ENCODE measurements at places on chromosomes 12 and 14.
A peak's percentile ranks its signal among the peaks of the same experiment; 100 is the strongest.

GRCh38 chr12:132145334-132145733 is 1.1 kb downstream of the NOC4L start:
- DNase-seq = no peak

DNA sequence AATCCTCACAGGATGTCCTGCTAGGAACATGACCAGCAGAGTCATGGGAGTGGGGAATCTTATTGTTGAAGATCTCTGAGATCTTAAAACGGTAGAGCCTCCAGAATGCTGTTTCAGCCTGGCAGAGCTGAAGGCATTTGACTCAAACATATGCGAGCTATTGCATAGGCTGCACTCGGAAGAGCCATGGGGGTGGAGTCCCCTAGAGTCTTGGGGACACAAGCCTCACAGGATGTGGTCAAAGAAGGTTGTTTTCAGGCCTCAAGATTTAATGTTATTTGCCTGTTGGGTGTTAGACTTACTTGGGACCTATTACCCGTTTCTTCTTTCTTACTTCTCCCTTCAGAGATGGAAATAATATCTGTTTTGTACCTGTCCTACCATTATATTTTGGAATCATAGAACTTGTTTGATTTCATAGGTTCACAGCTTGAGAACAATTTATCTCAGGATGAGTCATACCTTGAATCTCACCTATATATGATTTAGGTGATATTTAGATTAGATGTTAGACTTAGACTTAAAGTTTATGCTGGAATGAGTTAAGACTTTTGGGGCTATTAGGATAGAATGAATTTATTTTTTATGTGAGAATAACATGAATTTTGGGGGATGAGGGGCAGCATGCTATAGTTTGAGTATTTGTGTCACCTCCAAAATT is 172.2 kb upstream of the ATP2B1 start:
- peak; percentile 19 for DNase-seq

GRCh38 chr12:24361877-24362580 is 412.6 kb upstream of the SOX5 start:
- no peak for DNase-seq

DNA sequence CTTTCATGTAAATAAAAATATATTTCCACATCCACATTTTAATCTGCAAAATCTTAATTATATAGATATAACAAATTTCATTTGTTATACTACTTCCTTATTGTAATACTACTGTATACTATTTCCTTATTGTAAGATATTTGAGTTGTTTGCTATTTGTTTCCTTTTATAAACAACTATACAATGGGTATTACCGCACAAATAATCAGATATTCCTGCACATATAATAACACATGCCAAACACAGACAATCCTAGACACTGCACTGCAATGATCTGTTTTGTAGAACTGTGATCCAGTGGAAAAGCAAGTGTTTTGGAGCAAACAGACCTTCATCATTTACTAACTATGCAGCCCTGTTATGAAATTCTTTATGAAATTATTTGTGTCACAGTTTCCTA is 30.5 kb downstream of the PRKD1 start:
- DNase-seq = no peak

DNA sequence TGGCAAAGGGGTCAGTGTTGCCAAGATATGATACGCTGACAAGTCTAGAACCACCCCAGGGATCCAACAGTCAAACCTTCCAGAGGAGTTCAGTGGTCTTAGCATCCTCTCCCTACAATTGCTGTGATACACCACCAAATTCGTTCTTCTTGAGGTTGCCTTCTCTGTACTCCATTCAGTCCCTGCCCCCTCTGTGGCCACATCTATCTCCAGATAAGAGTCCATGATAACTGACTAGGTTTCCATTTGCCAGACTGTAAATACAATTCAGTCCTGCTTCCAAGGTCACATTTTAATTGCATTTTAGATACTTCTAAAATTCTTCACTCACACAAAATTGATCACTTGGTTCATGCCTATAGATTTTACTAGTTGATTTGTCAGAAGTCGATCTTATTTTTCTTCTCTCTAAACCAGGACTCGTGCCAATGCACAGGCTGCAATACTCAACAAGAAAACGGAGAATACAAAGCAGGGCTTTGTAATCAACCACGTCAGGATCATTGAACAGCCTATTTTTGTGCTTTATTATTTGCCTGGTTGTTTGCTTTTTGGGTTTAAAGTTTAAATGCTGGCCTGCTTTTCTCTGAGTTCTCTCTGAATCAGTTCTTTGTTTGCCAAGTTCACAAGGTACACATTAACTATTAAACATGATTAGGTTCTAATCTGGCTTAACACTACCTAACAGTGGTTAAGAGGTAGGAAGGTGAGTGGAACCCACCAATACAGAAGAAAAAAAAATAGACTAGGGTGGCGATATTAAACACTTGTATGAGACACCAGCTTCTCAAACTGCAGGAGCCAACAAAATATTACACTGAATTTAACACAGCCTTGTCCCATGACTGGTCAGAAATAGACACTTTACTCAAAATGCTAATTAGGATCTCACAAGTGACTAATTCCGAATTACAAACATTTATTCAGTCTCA is 5.3 kb upstream of the TSPAN8 start:
- DNase-seq = no peak

DNA sequence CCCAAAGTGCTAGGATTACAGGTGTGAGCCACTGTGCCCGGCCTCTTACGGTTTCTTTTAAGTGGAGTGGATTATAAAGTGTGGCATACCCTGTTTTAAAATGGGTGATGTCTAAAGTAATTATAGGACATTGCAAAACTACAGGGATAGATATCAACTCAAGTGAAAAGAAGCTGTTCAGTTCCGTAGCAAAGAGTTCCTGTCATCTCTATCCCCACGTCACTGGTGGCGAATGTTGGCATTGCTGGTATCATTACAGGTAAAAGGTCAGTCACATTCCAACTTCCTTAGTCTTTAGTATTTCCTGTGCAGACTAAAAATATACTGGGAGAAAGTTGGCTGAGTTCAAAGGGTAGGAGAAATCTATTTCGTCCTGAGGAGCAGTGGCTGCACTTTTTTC is 95.6 kb upstream of the SLC38A2 start:
- DNase-seq = no peak

DNA sequence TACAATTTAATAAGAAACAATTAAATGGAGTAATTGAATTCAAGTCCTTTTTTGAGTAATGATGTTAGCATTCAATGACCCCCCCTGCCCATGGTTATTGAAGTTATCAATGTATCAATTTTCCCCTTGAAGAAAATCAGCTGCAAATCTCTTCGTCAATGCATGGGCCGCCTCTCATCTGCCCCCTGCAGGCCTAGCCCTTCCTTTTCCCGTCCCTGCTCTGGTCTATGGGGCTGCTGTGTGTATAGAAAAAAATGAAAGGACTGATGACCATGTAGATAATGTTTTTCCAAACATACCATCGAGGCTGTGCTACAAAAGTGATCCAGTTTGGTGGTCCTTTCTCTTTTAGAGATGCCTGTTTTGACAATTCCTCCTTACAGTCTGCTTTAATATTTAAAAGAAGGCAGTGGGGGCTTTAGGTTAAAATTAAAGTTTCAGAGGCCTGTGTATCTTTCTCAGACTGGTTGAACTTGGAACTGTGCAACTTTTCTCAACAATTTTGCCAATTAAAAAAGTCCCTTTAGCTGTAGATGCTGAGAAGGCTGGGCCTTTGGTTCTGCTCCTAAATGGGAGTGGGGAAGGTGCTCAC is 98.4 kb downstream of the APAF1 start:
- DNase-seq = peak; percentile 32

- no peak for DNase-seq
These were observed 61.3 kb downstream of the TRAF3 start for GRCh38 chr14:102838501-102838900.

GRCh38 chr12:70971001-70971794 is 50.7 kb upstream of the PTPRR start:
- no peak for DNase-seq

- no peak for DNase-seq
These were observed 7.3 kb downstream of the GUCY2C start for GRCh38 chr12:14689144-14689543.

DNA sequence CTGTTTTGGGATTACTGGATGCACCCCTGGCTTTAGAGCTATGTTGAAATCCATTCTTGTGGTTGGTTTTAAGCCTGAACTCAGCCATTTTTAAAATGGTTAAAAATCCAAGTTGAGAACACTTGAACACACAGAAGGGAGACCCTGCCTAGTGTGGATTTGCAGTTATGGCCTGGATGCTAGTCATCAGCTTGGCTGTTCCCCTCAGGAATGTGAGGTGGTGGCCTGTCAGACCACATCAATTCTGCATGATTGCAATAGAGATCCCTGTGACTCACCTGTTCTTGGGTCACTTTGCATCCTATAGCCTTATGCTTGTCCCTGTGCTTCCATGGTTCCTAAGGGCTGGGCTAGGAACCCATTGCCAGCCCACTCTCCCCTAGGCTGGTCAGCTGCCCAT is 454.1 kb downstream of the ATP23 start:
- DNase-seq = no peak

DNA sequence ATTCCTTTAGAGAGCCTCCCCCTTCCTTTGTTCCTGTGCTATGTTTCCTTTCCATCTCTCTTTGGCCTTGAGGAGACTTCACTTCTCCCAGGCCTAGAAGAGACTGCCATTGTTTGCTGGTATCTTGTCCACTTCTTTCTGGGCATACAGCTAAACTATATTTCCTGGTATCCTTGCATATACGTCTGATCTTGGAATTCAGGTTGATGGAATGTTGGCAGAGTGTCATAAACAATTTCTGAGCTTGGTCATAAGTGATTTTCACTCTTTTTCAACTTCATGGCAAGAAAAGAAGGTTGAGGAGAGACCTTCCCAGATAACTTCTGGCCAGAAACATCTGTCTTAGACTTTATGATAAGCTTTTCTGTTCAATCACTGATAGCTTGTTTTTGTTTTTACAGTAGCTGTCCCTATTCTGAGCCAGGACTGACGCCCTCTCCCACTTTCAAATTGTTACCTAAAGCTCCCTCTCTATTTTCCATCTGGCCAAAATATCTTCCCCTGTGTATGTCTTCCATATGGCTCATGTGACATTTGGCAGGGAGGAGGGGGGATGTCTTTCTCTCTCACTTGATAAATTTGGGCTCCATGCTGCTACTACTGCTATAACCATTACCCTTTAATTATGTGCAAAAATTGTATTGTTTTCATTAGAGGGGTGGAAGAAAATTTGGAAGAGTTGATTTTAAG is 457.0 kb downstream of the ADAMTS20 start:
- DNase-seq = no peak

- DNase-seq = no peak
These were observed 8.2 kb downstream of the PDE6H start for GRCh38 chr12:14981049-14981448.

- peak; percentile 74 for DNase-seq
These were observed 253.1 kb downstream of the EFCAB11 start for GRCh38 chr14:89701211-89702043.

GRCh38 chr12:91009319-91009950 is 4.7 kb upstream of the EPYC start:
- DNase-seq = no peak

GRCh38 chr12:124747426-124748161 is 116.1 kb downstream of the SCARB1 start:
- no peak for DNase-seq
